Activated naive CD8-positive, alpha-beta T cell treated with anti-CD3 and anti-CD28 coated beads, Interleukin-2, amount 50 U/mL, for 16 hours (primary cell): ENCODE measurements at places on chromosomes 3 and 15.

DNA sequence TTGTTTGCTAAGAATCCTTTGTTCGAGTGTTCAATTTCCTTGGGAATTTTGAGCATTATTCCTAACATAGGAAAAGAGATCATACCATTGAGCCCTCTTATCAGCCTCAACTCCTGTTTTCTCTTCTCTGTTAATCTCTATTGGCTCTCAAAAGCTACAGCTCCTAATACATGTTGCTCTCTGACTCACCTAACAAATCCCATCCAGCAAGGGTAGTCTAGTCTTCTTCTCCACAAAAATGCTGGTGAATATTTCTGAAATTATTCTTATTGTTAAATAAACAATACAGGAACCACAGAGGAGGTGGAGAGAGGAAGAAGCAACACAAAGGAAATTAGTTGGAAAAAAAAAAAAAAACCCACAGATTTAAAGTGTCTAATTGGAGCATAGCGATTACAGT lies 325.8 kb upstream of the NAALADL2 start:
- DNase-seq: no peak

- no peak for DNase-seq
These were observed 1.8 kb upstream of the SRP14 start for GRCh38 chr15:40040770-40041169.

- DNase-seq: no peak
These were observed 25.7 kb upstream of the PPP4R2 start for GRCh38 chr3:72970942-72971341.

DNA sequence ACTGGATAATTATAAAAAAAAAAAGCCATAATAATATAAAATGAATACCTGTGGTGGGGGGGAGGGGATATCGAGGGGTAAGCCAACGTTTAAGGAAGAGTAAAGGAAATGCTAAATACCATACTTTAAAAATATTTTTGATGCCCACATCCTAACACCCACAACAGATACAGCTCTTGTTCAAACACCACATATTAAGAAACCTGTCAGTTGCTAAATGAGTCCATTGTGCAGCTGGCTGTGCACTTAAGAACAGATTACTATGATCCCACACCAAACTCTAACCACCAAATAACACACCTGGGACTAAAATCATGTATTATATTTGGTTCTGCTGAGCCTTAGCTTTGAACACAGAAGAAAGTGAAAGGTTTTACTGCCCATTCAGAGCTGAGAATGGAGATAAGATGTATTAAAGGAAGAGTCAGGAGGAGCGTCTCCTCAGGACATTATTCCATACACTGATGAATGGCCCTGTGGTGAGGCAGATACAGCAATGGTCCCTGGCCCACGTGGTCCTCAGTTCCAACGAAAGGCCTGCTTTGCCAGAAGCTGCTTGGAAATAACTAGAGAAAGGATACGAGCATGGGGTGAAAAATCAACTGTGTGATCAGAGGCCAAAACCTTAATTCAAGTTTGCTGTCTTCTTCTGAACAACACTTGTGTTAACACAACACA lies 515.4 kb downstream of the FOXP1 start:
- DNase-seq: no peak

DNA sequence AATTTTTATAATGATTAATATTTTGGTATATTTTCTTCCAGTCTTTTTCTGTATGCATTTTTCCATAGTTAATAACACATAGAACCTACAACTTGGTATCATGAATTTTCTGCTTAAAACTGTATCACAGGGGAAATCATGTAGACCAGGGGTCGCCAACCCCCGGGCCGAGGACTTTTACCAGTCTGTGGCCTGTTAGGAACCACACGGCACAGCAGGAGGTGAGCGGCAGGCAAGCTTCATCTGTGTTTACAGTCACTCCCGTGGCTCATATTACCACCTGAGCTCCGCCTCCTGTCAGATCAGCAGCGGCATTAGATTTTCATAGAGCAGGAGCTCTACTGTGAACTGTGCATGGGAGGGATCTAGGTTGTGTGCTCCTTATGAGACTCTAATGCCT lies 54.7 kb downstream of the RPL22L1 start:
- no peak for DNase-seq

DNA sequence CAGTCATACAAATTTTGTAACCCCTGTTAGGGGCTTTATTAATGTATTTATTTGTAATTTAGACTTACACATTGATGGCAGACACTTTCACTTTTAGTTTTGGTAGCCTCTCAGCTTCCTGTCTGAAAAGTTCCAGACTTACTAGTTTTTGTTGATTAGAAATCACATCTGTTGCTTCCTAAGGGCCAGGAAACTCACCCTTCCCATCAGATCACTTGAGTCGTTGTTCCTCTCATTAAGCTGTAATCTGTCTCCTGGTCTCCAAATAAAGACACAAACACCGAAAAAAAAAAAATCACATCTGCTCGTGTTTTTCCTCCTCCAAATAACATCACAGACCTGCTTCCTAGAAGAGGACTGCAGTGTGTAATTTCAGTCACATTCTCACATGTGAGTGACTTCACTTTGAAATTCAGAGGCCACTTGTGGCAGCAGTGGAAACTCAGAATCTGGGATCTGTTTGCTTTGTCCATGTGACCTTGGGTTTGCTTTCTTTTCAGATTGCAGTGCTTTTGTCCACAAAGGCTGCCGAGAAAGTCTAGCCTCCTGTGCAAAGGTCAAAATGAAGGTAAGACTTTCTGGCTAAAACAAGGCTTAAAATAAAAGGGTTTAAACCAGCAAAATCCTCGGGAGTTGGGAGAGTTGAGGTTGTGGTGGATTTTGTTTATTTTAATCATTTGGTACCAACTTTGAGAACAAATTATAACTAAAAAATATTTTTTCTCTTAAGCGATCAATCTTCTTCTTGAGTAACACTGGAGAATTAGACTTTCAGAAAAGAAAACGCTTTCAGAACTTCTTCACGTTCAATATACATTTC lies 87.0 kb downstream of the KLHL25 start:
- no peak for DNase-seq

- DNase-seq: no peak
These were observed 3.7 kb upstream of the DLL4 start for GRCh38 chr15:40925495-40925862.

GRCh38 chr15:35925275-35926006 lies 379.5 kb upstream of the DPH6 start:
- no peak for DNase-seq

GRCh38 chr3:13600950-13601691 lies 52.2 kb downstream of the FBLN2 start:
- no peak for DNase-seq

DNA sequence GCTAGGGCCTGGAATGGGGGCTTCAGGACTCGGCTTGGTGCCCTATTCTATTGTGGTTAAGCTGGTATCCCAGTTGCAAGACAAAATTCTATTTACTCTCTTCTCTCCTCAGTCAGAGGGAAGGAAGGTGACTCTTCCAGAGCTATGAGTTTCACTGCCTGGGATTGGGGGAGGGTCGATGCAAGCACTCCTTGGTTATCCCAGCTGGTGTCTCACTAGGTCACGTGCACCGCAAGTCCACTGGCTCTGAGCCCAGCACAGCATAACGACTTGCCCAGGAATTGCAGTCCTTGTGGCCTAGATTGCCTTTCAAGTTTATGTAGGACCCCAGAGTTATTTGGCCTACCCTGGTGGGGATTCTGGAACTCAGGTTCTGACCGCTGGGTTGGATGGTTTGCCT lies 958.8 kb downstream of the IGSF11 start:
- DNase-seq: no peak

GRCh38 chr3:14660942-14661341 lies 9.4 kb downstream of the CCDC174 start:
- no peak for DNase-seq

- DNase-seq: no peak
These were observed 743.7 kb upstream of the NECTIN3 start for GRCh38 chr3:110327870-110328269.

- DNase-seq: no peak
These were observed 170.3 kb upstream of the MCTP2 start for GRCh38 chr15:94061041-94061440.

DNA sequence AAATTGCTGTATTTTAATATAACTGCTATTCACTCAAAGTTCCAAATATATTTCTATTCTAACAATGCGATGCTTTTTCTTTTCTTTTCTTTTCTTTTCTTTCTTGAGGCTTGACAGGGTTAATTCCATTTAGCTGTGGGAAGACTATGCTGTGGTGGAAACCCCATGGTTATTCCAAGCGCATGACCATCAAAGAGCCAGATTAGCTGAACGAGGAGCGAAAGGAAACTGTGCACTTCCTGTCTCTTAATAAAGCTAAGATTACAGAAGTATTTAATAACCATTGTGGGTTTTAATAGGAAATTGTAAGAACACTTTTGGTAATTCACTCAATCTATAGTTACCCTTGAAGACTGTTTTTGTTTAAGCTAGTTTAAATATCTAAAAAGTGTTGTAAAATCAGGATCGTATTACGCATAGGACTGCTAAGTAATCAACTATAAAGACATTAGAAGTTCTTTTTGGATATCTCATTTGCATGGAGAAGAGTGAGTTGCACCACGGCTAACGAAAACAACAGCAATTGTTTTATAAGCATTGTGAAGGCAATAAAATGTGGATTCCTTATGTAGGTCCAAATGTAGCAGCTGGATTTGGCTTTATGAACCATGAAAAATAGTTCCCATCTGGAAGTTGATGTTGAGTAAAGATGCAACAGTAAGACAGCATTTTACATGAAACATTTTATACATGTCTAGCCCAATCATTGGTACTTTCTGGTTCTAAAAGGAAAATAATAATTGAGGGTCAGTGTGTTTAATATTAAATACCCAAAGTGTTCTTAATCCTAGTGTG lies 105.4 kb downstream of the ZIC1 start:
- no peak for DNase-seq

DNA sequence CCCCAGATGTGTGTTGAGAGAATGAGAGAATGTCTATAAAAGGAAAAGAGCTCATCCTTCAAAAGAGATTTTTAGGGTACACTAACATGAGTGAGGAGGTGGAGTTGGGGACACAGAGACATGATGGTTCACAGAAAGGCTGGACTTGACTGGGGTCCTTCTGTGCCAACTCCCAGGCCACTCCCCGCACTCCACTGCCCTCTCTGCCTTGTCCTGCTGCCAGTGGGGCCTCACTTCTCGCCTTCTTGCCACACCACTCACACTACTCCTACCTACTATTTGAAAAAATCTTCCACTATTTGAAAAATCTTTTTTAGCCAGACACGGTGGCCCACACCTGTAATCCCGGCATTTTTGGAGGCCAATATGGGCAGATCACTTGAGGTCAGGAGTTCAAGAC lies 298.1 kb downstream of the EPHB1 start:
- DNase-seq: no peak

- no peak for DNase-seq
These were observed 26.0 kb downstream of the CFAP92 start for GRCh38 chr3:128967748-128968355.

DNA sequence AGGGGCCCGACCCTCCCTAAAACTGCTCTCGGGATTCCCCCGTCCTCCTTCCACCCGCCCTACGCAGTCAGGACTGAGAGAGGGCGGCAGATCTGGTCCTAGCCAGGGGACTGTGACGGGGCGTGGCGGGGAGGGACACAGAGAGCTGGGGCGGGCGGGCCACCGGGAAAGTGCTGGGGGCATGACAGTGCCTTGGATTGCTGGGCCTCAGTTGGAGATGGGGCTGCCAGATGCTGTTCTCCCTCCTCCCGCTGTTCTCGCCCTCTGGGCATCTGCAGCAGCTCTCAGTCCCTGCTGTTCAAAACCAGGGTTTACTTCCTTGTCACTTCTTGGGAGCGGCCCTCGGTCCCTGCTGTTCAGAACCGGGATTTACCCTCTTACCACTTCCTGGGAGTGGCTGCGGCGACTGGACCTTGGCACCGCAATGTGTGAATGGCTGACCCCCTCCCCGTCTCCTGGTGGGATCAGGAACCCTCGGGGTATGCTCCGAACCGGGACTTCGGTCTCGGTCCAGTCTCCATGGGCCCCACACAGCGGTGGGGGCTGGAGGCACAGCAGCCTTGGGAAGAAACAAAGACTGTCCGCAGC lies 1.8 kb upstream of the RPP25 start:
- no peak for DNase-seq
